GM20000 (cell line): ENCODE measurements at places on chromosomes 3 and 15.

GRCh38 chr15:26711445-26711844 is 61.4 kb downstream of the GABRB3 start:
- DNase-seq: no peak

DNA sequence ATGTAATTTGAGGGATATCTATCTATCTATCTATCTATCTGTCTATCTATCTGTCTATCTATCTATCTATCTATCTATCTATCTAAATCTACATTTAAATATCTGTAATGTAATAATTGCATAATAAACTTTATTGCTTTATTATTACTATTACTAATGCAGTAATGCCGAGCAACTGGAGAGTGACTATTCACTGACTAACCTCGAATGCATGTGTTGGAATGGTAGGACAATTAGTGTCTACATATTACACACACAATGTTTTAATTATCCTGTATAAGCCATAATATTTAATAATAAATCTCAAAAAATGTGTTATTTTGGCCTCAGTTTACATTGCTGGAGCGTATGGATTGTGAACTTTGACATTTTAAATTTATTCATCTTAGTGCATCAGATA is 25.2 kb upstream of the CNTN3 start:
- no peak for DNase-seq

GRCh38 chr3:135694142-135694541 is 271.4 kb upstream of the PPP2R3A start:
- DNase-seq: no peak

- DNase-seq: no peak
These were observed 78.7 kb upstream of the TSC22D2 start for GRCh38 chr3:150329408-150329807.

DNA sequence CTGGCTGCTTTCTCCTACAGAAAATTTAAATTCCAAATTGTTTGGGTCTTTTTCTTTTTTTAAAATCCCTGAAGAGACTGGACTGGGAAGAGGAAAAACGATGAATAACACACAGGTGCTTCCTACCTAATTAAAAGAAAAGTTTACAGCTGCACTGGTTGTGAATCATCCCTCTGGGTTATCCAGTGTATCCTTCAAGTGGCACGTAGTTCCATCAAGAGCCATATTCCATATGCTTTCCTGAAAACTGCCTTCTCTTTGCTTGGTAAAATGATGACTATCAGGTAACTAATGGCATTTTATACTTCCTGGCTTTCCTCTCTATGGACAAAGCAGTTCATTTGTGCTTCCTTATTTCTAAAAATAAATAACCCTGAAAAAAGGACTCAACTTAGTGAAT is 123.2 kb downstream of the MAGI1 start:
- DNase-seq: no peak

DNA sequence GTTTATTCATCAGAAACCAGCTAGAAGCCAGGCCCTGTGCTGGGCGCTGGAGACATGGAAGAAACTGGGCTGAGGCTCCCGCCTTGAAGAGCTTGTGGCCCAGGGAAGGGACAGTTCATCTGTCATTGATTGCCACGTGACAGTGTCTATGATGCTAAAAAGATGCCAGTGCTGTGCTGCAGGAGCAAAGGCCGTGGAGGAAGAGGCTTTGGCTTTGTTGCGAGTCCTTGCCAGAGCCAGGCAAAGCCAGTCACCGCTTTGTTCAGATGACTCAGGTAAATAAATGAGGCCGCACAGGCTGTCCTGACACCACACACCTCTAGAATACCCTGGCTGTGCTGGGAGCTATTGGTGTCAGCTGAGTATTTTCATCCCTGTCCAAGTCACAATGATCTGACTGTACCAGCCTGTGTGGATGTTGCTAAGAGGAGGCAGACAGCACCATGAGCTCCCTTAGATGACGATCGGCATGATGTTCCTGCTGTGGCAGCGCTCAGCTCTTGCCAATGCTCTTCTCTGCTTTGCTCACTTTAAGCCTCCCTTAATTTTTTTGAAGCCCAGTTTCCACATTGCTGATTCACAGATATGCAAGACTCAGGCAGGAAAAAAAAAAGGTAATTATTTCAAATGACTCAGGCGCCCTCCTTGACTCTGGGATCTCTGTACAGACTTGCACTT is 77.5 kb downstream of the CCNL1 start:
- DNase-seq: no peak

DNA sequence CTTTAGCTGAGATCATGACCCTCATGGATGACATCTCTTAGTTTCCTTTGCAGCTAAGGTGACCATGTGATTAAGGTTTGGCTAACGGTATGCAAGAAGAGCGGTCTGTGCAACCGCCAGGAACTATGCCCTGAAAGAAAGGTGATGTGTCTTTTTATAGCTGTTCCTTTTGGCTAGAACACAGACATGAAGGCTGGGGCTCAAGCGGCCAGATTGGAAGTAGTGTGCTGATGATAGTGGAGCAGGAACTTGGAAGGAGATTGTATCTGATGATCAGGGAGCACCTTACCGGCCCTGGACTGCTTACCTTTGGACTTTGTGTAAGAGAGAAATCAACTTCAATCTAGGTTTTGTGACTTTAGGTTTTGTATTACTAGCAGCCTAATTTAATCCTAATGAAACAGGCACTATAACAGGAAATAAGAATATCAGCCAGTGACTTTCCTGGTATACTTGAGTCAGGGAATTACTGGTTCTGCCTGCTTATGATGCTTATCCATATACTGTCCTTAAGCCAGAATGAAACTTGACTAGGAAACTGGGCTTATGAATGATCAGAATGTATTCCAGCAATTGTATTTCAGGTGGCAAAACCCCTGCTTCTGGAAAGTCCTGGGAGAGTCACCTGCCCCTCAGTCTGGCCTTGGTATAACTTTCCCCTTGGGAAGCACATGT is 164.3 kb upstream of the LRIG1 start:
- no peak for DNase-seq

DNA sequence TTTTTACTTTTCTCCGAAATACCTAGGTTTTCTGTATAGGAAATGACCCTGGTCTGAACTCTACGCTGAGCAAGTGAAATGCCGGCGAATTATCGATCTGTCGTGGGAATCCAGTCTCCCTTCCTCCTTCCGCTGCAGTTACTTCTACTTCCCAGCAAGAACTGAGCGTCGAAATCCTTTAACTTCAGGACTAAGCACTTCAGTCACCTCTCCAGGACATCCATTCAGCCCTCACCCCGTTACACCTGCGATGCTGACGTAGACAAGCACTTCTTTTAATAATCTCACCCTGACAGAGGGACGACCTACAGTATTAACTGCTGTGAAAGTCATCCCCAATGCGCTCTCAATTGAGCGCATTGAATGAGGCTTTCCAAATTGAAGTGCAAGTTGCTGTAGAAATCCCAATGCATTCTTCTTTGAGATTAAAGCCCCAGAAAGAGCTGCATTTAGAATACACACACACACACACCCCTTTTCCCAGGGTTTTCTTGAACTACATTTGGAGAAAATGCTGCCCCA is 1.3 kb downstream of the TOP2B start:
- DNase-seq: no peak

DNA sequence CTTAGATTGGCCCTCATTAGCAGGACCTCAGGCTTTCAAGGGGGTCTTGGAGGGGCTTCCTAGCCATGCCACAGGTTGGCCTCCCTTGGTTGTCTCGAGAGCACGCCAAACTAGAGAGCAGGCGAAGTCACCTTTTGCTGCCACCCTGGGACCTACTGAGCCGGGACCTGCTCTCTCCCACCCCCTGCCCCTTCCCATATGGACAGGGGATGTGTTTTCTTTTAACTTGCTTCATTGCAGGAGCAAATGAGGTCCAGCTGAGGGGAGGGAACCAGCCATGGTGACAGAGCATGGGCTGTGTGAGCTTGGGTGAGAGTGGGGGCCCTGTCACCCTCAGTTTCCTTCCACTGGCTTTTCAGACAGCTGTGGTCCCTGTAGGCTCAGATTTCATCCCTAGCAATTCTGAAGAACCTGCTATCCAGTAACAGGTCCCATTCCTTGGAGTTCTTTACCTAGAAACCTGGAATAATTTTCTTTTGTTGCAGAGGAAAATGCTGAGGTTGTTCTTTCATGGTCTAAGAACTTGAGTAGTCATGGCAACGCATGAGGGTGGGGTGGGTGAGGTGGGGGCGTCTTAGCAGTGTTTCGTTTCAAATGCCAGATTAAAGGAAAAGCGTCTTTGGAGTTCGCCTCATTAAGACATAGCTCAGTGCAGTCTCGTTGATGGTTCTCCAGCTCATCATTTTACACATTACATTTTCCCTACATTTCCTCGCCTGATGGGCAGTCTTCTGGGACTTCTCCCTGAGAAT is 20.1 kb upstream of the MAGEF1 start:
- DNase-seq: no peak

DNA sequence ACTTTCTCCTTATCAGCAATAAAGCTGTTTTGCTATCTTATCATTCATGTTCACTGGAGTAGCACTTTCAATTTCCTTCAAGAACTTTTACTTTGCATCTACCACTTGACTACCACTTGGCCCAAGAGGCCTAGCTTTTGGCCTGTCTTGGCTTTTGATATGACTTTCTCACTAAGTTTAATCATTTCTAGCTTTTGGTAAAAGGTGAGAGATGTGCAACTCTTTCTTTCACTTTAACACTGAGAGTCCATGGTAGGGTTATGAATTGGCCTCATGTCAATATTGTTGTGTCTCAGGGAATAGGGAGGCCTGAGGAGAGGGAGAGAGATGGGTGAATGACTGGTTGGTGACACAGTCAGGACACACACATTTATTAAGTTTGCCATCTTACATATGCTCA is 31.0 kb upstream of the FAM3D start:
- no peak for DNase-seq

DNA sequence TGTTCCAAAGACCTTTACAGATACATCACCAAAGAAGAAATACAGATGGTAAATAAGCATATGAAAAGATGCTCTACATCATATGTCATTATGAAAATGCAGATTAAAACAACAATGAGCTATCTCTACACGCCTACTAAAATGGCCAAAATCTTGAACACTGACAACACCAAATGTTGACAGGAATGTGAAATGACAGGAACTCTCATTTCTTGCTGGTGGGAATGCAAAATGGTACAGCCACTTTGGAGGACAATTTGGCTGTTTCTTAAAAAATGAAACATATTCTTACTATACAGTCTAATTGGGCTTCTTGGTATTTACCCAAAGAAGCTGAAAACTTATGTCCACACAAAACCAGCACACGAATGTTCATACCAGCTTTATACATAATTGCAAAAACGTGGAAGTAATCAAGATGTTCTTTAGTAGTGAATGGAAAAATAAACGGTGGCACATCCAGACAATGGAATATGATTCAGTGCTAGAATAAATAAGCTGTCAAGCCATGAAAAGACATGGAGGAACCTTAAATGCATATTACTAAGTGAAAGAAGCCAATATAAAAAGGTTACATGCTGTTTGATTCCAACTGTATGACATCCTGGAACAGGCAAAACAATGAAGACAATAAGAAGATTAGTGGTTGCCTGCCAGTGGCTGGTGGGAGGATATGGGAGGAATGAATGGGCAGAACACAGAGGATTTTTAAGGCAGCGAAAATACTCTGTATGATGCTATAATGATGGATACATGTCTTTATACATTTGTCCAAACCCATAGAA is 81.3 kb upstream of the NEDD4 start:
- no peak for DNase-seq
